ENCODE measurements at places on chromosomes 7 and 10.

- DNase-seq: no peak
Observed at GRCh38 chr10:10930979-10931743, 86.5 kb upstream of the CELF2 start.

- DNase-seq: no peak
Observed at GRCh38 chr10:97607095-97607636, 17.6 kb downstream of the C10orf62 start.

- no peak for DNase-seq
Observed at GRCh38 chr7:63067897-63068585, 930.6 kb upstream of the ZNF722 start.

- DNase-seq: no peak
Observed at GRCh38 chr7:155167706-155168365, 97.7 kb downstream of the HTR5A start.

DNA sequence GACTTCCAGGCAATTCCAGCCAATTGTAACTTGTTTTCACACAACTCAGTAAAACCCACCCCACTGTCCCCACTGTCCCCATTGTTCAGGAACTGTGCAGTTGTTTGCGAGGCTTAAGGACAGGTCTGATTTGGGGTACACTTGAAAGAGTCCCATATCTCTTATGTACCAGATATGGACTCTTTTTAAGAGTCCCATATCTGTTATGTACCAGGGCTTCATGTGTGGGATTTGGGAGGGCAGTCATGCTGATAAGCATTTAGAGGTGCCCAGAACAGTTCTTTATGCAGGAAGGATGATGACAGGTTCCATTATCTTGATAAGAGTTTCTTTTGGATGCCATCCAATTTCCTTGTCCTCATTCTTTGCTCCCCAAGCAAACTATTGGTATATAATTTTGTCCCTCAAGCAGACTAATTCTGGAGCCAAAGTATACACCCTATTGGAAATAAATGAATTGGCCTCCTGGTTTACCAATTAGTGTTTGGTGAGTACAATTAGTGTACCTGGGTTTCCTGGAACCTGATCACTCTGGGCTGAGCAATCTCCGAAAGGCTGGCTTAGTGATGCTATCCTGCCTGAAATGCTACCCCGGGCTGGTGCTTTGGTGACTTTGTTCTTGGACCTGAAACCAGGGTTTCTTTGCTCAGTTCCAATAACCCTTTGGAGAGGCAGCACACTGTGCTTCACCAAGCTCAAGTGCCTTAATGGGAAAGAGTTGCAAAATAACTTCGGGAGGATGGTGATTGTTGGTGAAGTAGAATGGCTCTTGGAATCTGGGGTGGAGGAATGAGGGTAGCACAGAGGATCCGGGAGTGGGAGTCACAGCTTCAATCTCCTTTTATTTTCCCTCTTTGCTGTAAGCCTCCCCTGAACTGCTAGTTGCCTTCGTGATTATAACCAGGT, 6.2 kb upstream of the DMBT1 start:
- DNase-seq: no peak

DNA sequence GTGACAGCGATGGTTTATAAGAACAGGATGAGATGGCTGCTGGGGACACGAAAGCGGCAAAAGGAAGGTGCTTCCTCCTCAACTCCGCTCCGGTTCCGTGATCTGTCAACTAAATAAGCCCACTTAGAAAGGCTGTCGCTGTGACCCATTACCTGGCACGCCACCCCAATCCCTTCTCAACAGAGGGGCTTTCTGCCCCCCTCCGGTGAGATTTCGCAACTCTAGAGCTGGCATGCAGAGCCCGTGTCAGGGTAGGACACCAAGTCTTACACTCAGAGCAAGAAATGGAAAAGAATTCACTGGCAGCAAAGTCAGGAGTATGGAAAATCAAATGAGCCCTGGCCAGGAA, 66.4 kb downstream of the FGFR2 start:
- DNase-seq: no peak

- no peak for DNase-seq
Observed at GRCh38 chr10:123772645-123773508, 106.7 kb downstream of the GPR26 start.
